ENCODE measurements at places on chromosomes 3 and 15.
A peak's percentile ranks its signal among the peaks of the same experiment; 100 is the strongest.

DNA sequence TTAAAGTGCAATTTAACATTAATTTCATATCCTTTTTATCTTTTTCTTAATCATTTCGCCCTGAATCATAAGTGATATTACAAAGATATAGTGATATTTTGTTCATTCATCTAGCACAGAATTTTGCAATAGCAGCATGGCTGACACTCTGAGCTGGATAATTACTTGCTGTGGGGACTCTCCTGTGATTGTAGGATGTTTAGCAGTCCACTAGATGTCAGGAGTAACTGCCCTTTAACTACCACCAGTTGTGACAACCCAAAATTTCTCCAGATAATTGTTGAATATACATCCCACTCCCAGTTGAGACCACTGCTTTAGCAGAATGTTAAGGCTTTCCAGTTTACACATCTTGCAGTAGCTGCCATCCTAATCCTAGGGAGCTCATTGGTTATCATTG, 196.8 kb upstream of the MBNL1 start:
- peak; percentile 76 for DNase-seq

- no peak for DNase-seq
Observed at GRCh38 chr3:167798443-167798842, 62.9 kb downstream of the SERPINI1 start.

DNA sequence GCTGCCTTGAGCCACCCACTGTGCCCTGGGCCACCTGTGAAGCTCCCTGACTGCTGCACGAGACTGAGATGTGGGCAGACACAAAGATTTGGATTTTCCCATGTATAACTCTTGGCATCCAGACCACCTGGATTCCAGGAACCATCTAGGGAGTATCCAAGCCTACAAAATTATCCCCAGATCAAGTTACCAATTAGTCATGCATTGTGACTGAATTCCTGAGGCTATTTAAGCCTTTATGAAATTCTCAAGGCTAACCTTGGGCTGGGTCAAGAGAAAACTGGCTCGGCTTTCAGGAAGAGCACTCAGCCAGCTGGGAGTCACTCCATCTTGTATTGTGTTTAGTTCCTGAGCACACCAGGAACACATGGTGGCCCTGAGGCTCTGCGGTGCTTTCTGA, 13.3 kb upstream of the ATP13A5 start:
- peak; percentile 1 for DNase-seq

DNA sequence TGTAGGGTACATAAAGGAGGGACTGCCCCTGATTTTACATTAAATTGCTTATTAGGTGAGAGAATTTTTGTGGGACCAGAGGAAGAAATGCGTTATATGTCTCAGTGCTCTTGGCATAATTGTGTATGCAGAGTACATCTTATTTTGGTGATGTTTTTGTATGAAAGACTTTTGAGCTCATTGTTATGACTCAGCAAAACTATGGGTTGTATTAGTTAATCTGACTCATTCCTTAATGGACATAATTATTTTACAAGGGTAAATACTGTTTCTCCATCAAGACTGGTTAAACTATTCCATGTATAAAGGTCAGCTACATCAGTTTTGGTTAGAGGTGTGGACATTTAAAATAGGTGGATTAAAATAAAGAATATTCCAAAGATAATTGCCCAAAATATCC, 156.8 kb downstream of the ALCAM start:
- DNase-seq = peak; percentile 64

- no peak for DNase-seq
Observed at GRCh38 chr3:140956058-140956835, 14.6 kb downstream of the SLC25A36 start.

DNA sequence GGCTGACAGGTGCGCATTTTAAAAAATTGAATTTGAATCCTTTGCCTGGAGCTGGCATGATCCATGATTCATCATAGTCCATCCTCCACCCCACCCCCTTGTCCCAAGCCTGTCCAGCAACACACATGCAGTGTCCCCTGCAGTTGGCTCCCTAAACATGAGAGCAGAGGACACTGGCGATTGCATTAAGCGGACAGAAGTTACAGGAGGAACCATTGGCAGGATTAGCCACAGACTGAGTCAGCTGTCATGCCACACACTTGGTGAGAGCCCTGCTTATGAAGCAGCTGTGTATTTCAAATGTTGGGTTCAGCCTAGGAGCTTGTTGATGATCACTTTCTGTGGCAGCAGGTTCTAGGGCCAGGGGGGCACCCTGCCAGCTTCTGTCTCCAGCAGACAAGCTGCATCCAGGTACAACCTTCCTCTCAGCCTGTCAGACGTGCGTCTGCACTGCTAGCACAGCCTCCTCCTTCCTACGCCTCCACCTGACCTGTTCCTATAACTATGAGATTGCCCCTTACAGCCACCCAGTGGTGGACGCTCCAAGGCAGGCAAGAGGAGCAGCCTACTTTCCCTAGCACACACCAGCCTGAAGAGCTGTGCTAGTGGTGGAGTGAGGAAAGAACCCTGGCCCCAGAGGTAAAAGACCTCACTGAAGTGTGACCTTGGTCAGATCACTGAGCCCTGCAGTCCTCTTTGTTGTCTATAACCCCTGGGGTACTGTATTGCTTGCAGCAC, 121.9 kb downstream of the SLCO3A1 start:
- DNase-seq = no peak

GRCh38 chr3:30602946-30603345, 3.5 kb upstream of the TGFBR2 start:
- DNase-seq = no peak

DNA sequence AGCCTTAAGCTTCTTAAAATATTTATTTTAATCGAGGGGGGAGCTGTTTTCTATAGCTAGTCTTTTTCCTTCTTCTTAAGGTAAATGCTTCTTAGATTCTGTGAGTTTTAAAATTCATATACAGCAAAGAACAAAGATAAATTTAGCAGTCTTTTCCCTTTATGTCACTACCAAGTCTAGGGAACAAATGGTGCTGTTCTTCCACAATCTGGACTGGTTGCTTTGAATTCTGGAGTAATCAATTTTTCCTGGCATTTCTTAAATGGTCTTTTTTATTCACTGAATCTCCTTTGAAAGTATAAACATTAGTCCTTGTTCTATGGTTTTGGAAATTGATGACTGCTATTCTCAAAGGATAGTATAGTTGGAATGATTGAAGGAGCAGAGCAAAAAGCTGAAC, 82.8 kb downstream of the CHL1 start:
- no peak for DNase-seq

DNA sequence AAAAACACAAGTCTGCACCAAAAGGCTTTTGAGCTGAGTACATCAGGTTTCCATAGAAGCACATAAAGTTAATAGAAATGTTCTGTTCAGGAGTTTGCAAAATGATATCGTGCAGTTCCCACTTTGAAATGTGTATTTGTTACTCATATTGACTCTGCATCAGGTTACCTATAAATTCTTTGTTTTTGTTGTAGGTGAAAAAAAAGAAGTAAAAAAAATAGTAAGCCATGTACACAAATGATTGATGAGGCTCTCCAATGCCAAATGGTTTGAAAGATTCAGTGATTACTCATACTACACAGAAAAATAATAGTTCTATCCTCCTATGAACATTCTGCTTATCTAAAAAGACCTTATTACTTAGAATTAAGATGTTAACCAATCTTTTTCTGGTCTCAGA, 287.3 kb upstream of the MME start:
- DNase-seq = no peak

DNA sequence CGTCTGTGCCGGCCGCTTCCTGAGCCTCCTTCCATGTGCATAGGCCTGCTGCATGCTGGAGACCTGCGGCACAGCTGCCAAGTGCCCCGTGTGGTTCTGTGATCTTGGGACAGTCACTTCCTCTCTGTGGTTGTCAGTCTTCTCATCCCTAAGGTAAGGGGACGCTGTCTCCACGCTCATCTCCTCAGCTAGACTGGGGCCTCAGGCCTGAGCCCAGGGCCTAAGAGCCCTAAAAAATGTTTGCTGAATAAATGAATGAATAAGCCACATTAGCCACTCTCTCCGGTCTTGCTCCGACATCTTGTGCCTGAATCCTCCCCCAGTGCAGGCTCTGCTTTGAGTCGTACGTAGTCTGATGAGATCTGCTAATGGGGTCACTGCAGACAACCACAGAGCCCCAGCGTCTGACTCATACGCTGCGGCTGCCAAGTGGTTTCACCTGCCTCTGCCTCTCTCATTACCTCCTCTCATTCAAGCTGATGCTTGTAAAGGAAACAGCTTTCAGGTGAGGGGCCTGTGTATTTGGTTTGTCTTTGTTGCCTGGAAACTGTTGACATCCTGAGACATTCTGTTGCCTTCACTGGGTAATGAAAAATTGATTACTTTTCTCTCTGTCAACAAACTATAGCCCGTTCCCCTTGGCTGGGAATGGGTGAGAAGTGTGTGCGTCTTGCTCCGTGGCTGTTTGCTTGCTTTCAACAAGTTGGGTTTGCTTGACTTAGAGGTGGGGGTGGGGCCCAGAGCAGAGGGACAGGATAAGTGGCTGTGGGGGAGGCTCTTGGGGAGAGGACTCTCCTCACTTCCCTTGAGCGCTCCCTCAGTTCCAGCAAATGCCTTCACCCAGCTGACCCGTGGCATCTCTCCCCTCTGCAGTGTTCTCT, 15.9 kb downstream of the RPLP1 start:
- DNase-seq = peak; percentile 55

- peak; percentile 72 for DNase-seq
Observed at GRCh38 chr3:141686466-141687291, 51.4 kb upstream of the RNF7 start.

DNA sequence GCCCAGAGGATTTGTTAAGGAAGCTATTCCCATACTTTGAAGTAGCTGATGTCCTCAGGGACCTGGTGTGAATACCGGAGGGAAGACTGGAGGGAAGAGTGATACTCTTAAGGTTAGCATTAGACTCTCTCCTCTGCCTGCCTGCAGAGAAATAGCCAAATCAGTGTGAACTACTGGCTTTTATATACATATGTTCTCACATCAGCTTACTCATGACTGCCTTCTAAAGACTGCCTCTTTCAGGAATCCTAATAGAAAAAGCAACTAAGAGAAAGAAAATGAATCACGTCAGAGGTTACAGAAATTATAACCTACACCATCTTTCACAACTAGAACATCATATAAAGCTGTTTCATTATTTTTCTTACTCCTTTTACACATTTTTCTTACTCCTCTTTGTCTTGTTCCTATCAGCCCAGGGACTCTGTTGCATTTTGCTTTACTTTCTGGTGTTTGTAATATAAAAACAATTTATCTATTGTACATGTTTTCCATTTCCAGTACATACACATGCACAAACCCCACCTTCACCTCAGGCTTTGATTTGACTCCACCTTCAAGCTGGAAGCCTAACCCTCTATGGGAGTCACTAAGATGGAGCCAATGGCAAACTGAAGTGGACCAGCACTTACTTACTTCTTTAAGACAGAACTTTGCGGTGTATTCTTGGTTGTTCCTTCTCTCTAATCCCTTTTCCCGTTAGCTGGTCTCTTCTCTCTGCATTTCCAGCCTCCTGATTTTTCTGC, 257.7 kb upstream of the UBE2E1 start:
- peak; percentile 12 for DNase-seq

- peak; percentile 14 for DNase-seq
Observed at GRCh38 chr3:5278666-5279065, 91.2 kb downstream of the EDEM1 start.

- DNase-seq = no peak
Observed at GRCh38 chr3:140536926-140537726, 140.7 kb upstream of the TRIM42 start.

DNA sequence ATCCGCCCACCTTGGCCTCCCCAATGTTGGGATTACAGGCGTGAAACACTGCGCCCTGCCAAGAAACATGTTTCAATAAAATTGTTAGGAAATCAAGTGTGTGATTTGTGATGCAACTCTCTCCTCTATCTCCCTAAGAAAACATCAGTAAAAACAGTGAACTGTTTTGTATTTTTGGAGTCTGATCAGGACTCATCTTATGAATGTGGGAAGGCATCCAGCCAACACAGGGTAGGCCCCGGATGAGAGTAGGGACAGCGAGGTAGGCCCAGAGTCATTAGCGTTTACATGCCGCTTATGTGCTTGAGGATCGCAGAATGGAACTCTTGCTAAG, 884 bp upstream of the GLYCTK start:
- peak; percentile 38 for DNase-seq

DNA sequence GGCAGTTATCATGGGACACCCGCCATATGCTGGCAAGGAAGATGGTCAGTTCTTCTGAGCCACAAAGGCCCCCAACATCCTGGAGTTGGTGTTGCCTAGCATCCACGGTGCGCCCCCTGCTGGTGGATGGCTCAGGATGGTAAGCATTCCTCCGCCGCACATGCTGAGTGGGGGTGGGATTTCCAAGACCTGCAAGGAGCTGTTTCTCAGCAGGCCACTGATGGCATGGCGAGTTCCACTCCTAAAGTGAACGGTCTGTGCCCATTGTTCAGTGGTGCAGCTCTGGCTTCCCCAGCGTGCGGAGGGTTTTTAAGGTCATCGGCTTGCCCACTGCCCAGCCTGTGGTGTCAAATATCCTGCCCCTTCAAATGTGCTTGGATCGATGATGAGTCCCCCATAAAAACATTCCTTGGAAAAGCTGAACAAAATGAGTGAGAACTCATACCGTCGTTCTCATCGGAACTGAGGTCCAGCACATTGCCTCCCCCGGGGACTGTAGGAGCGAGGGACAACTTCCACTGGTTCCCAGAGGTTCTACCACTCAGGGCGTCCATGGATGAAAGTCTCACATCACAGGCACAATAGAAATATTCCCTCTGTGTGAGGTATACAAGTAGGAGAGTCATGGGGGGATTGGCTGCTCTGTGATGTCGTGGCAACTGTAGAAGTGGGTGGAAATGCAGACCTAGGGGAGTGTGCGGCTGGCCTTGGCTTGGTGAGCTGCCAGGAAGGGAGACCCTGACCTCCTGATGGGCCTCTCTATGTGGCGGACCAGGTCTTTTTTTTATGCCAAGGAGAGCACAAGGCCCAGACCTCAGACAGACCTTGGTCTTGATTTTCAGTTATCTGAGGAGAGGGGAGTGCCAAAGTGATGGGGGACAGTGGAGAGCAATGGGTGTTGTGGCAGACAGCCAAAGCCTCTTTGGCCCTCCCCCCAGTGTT, 102.0 kb downstream of the SNRPN start:
- DNase-seq = no peak

- no peak for DNase-seq
Observed at GRCh38 chr3:140597792-140598191, 80.1 kb upstream of the TRIM42 start.

GRCh38 chr3:156383441-156384025, 171.4 kb downstream of the SSR3 start:
- no peak for DNase-seq

- peak; percentile 63 for DNase-seq
Observed at GRCh38 chr15:82663186-82663600, 16.0 kb upstream of the CPEB1 start.

- no peak for DNase-seq
Observed at GRCh38 chr3:31422237-31422636, 110.5 kb upstream of the STT3B start.

- no peak for DNase-seq
Observed at GRCh38 chr3:66463730-66464511, 36.9 kb downstream of the LRIG1 start.

DNA sequence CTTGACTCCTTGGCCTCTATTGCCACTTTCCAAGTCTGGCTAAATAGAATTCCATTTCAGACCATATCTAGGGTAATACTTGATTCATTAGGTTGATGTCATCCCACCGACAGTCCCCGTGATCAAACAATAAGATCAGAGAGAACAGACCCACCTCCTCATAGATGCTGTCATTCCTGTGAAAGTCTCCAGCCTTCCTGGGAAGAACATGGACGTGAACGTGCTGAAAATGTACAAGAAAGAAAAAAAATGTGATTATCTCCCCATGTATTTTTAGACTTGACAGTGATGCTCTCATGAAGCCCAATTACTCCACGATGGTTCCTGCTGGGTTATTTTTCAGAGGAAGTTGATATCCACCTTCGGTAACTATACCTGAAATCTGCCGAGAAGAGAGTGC, 872.4 kb upstream of the CFAP20DC start:
- DNase-seq = no peak
